Left ventricle myocardium inferior (tissue), 1 donor: ENCODE measurements at places on chromosomes 5 and 9.

GRCh38 chr5:109242518-109242917 is 167.3 kb downstream of the PJA2 start:
- DNase-seq, result no peak

DNA sequence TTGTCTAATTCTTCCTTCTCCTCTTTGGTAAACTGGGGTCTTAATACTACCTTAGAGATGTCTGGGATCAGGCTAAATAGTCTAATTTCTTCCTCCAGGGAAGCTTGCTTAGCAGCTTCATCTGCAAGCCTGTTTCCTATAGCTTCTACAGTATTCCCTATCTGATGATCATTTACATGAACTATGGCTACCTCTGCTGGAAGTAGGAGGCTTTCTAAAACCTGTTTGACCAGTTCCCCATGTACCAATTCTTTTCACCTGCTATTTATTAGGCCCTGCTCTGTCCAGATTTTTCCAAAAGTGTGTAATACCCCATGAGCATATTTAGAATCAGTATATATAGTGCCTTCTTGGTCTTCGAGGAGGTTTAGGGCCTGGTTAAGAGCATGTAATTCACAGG is 619.8 kb downstream of the HINT1 start:
- no peak for DNase-seq

DNA sequence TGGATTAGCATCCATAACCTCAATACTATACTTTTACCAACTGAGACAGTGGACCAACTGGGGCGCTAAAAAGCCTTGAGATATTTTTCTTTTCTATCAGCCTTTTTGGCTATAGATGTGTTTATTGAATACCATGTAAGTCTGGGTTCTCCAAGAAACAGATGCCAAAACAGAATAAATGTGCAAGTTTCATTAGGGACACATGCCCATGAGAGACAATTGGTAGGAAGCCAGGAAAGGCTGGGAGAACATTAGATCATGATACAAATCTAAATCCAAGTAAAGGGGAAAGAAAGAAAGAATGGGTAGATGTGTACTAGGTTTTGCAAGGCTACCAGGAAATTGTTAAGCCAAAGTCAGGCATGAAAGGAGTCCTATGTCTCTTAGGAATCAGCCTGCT is 152.5 kb downstream of the KCTD16 start:
- no peak for DNase-seq

GRCh38 chr9:129558551-129559505 is 62.1 kb downstream of the C9orf50 start:
- no peak for DNase-seq

DNA sequence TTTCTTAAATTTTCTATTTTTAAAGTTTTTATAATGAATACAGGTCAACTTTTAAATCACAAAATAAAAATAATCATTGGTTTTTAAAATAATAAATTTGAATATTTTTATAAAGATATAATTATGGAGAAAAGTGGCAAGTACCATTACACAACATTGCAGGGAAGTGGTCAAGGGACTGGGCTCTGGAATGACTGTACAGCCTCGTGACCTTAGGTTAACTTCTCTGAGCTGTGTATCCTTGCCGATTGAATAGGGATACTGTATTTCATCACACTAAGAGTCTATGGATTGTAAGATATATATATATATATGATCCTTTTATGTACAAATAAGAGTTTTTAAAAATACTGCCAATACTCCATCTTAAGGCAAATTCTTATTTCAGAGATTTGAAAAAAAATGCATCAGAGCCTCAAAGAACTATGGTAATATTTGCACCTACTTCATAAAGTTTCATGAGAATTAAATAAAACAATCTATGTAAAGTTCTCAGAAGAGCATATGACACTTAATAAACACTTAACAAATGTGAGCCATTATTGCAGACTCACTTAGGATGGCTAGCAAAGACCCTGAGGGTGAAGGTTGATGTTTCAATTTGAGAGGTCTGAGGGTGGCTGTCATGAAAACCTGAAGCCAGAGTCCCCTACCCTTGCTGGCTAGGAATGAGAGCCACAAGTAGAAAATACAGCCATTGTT is 136.5 kb downstream of the CCDC192 start:
- no peak for DNase-seq

- no peak for DNase-seq
Observed at GRCh38 chr5:113162208-113162607, 185.6 kb downstream of the DCP2 start.

GRCh38 chr9:70534061-70534460 is 119.6 kb upstream of the KLF9 start:
- DNase-seq, result no peak

DNA sequence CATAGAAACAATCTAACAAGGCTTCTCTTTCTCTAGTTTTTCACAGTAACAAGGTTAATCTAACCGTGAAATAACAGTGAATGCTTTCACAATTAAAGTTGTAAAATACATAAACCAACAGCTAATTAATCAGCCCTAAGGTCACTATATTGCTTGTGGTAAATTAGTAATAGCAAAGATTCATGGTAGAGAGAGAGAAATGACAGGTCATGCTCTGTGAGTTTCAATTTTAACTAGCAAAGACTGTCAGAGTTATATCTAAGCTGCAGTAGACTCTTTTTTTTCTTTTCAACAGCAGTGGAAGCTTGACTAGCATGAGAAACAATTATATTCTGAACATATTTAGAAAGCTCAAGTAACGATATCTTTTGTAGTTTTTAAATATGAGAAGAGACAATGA is 1068.0 kb downstream of the MAT2B start:
- no peak for DNase-seq

- DNase-seq, result no peak
Observed at GRCh38 chr9:129208207-129209032, 30.4 kb upstream of the IER5L start.

DNA sequence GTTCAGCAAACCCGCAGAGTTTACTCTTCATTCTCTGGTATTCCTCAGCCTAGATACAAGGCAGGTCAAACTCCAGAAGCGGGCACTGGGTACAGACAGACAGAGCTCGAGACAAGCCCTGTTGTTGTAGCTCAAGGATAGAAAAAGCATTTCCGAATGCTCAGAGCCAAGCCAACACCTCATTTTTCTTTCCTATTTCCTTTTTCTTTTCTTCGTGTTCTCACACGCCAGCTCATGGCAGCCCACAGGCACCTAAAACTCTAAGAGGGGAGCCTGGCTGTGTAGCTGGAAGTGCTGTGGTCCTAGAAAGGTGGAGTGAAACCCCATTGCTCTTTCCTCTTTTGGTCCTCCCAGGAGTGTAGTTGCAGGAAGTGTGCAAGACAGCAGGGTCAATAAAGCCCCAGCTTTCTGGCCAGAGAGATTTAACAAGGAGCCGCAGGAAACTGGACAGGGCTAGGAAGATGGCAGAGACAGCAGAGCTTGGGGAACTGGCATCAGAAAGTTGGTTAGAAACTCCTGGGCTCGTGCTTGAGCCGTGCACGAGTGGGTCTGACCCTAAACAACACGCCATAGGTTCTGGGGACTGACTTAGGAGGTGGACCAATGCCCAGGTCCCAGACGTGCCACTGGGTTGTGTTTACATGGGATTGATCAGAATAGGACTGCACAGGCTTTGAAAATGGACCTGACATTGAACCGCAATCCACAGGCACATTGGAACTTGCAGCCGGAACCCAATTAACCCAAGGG is 41.6 kb downstream of the ADAMTS2 start:
- DNase-seq, result no peak

GRCh38 chr5:132673939-132674630 is at the start of gene IL4:
Gene IL4 (plus strand): TSS chr5:132673989. CDS start chr5:132674051, 62 bp downstream.
- no peak for DNase-seq

DNA sequence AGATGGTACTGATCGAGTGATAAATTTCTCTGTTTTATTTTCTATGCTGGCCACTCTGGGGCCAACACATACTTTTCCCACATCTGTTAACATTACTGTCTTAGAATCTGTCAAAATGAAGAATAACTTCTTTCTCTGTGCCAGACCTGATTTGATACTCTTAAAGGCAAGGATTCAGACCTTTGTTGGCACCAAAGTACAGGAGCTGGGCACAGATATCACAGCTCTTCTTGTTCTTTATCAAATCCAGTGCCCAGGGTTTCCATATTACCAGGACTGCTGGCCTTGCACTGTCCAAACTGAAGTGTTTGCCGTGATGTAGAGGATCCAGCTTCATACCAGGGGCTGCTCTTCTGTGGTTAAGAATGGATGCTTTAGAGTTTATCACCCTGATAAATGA is 20.9 kb downstream of the ZNF474 start:
- DNase-seq, result no peak

DNA sequence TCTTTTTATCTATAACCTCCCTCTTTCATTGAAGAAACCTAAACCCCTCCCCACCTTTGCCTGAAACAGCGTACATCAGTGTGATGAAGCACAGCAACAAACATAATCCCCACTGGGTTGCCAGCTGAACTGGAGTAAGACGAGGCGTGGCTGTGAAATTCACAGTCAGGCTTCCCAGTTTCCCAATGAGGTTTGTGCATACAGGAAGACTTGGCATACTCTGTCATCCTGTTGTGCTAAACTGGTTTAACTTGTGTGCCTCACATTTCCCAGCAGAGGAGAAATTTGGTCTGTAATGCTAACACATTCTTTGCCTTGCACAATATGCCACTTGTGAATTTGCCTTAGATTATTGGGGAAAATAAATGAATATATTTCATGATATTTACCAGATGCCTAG is 121.5 kb downstream of the SV2C start:
- DNase-seq, result no peak

DNA sequence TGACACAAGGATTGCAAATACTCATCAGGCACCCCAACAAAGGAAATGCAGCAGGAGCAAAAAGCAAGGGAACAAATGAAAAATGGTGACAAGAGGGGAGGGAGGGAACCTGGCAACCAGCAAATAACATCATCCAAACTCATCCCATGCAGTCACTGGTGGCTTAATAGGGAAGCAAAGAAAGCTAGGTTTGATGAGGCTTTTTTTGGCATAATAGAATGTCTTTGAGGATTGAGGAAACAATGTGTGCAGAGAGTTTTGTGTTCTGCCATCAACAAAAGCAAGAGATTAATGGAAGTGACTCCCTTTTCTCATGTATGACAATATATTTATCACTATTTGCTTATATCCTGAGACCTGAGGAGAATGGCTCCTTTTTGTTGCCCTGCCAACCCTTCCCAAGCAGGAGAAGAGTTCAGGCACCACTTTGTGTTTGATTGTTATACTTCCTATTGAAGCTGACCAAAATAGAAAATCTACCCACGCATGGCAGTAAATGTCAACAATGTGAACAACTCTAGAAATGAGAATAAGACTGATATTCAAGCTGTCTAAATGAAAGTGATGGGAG is 375.7 kb downstream of the CAAP1 start:
- no peak for DNase-seq

GRCh38 chr9:22052376-22052945 is 43.4 kb upstream of the CDKN2B start:
- no peak for DNase-seq

- DNase-seq, result no peak
Observed at GRCh38 chr5:132433141-132433540, 57.4 kb downstream of the IRF1 start.

- no peak for DNase-seq
Observed at GRCh38 chr9:89256642-89257041, 54.4 kb upstream of the CKS2 start.

DNA sequence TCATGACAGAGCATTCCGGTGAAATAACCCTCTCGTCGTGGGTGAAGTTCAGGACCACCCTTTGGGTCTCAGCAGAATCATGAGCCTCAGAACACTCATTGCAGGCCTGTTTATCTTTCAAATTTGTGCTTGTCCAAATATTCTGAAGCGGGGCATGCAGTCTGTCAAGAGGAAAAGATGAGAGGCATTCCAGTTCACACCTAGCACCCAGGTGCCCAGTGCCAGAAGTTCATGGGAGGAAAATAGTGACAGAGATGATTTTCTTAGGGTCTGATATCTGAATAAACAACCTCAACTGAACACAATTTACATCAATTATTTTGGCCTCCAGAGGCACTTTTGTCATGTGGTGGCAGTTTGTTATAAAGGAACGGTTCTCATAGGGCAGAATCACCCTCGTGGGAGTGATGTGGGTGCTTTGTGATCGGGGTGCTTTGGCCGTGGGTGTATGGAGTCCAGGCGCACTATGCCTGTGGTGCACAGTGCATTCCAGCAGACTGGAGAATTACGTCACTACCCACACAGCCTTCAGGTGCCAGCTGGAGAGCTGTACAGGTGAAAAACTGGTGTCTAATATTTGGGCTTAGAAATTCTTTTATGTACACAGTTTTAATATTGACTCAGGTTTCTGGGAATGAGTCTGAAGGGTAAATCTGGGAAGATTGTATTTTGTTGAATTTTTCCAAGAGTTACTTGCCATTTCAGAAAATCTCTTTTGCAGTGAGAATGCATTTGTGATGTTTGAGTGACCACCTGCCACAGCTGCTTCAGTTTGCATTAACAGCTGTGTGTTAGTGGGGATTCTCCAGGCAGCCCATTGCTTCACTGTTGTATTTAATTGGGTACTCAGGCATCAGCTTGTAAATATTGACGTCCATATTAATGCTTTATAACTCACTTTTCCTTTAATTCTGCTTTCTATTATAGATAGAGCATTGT is 289.3 kb downstream of the FANCC start:
- DNase-seq, result no peak

GRCh38 chr9:2420543-2420942 is 201.0 kb upstream of the VLDLR start:
- no peak for DNase-seq

DNA sequence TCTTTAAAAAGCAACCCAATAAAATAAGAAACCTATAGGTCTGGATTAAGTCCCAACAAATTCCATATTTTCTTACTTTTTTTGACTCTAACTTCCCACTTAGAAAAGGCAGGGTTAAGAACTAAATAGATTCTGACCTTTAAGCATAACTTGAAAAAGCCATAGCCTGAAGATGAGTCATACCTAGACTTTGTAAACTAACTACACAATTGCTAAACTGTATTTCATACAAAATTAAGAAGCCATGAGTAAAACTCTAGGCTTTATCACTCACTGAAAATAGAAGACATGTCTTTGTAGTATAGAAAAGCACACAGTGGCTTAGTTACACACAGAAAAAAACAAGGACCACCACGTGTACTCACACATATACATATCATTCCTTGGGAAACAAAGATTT is 51.5 kb downstream of the MLLT3 start:
- DNase-seq, result no peak

DNA sequence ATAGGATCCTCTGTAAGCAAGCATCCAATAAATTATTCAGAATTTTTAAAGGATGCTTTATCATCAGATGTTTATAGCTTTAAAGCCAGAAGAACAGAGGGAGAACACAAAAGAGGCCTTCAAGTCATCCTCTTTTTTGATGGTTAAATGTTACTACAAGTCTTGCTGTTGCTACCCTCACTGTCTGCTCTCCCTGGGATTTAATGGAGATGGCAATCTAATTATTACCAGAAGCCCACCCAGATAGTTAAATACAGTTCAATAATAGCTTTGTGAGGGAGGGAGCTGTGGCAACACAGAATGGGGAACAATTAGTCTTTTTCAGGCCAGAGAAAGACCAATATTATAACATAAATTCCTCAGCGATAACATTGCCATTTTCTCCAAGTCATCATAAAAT is 87.0 kb upstream of the ACTBL2 start:
- DNase-seq, result no peak

GRCh38 chr5:10827571-10827970 is 66.5 kb upstream of the DAP start:
- DNase-seq, result no peak
